ENCODE measurements at places on chromosomes 16 and 17.

DNA sequence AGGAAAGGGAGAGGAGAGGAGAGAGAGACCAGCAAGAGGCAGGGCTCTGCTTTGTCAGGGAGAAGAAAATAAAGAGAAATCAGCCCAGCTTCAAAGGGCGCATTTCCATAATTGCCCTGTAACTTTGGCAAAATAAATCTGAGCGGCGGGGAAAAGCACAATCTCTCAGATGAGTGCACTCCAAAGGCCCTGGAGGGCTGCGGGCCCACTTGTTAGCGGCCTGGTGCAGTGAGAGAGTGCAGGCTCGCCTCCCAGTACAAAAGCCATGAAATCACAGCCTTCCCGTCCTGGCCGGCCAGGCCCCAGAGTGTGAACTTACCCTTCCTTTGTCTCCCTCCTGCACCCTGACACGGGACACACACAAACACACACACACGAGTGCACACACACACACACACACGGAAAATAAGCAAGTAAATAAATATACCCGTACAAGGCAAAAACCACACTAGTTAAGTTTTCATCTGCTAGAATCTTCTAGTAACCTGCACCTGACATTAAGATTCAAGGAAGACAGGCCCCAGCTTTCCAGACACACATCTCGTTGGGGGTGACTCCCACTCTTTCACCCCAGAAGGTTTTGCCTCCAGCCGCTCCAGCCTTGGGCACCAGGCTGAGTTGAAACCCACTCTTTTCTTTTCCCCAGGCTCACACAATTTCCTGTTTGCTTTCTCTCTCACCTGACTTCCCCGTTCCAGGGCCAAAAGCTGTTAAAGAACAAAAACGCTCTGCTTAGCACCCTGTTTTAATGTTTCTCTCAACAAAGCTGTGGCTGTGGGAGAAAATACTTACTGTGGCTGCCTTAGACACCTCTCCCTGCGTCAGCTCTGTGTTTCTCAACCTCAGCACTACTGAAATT is 8.5 kb downstream of the IRX3 start:
- DNase-seq, result no peak

DNA sequence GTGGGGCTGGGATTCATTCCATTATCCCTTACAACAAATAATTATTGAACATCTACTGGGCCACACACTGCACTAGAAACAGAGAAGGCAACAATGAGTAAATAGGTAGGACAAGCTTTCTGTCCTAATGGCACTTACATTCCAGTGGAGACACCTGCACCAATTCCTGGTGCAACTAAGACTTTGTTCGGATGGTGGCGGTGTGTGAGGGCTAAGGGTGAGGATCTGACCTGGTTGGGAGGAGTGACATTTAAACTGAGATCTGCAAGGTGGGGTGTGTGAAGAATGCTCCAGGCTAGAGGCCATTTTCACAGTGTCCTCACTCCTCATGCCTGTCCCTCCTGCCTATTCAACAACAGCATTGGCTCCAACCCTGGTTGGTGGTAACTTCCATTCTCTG is 510.0 kb downstream of the XYLT1 start:
- DNase-seq, result no peak

DNA sequence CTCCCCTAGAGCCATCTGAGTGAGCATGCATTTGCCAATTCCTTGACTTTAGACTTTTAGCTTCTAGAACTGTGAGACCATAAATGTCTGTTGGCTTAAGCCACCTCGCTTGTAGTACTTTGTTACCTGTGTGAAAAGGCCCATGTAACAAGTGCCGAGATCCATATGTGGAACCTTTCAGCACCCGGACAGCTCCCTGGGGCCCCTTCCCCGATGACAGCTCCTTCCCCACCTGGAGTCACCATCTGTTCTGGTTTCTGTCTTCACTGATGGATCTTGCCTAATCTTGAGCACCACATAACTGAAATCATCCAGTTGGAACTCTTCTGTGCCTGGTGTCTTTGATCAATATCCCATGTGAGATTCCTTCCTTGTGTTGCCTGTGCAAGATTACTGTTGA is 78.9 kb upstream of the EEF2KMT start:
- no peak for DNase-seq

GRCh38 chr17:71252436-71252835 is 868.4 kb upstream of the SOX9 start:
- no peak for DNase-seq

DNA sequence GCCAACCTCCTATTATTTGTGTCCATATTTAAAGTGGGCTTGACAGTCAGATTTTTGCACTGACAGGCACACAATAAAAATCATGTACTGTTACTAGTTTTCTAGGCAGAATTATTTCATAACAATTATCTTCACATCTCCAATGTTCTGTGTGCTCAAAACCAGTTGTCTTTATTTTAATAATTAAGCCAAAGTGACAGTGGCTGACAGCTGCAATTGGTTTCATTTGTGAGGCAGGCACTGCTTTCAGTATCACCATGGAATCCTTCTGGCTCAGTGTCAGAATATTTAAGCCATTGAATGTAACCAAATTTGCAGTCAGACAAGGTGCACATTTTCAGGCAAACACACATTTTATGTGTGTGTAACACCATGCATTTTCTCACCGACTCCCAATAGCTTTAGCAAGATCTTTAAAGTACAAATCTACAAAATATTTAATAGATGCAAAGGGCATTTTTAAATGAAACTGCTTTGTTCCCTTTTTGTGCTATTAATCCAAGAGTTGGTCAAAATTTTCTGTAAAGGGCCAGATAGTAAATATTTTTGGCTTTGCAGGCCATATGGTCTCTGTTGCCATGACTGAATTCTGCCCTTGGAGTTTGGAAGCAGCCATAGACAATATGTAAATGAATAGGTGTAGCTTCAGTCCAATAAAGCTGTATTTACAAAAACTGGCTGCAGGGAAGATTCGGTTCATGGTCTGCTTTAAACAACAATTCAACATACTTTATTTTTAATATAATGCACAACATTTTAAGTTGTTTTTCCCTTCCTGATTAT is 486.0 kb downstream of the KCNJ2 start:
- DNase-seq, result no peak

DNA sequence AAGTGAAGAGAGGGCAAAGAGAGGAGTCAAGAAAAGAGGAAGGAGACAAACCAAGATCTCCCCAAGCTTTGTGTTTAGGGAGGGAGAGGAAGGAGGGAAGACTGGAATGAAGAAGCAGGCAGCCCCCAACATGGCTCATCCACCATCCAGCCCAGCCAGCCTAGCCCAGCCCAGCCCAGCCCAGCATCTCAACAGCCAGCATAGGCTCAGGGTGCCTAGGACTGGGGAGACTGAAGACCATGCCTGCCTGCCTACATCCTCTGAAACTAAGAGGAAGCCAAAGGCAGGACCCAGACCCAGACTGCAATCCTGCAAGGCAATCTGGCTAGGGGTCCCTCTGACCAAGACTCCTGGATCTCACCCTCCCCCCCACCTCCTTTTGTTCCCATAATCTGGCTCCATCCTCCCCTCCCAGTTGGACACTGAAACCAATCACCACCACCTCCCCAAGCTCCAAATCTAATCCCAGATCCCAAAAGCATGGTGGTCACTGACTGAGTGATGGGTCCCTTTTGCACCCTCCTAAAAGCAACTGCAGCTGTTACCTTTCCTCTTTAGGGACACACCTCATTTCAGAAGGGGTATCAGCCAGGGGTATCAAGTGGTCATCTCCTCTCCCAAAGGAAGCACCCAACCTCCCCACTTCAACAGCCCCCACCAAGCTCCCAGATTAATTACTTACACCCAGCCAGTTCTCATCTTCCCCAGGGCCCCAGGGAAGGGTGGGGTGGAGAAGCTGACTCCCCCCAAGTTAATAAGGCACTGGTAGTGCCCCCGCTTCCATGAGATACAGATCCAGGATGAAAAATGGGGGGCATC is 1.2 kb downstream of the HDAC5 start:
- DNase-seq, result no peak

GRCh38 chr17:80858301-80859001 is 133.2 kb upstream of the CHMP6 start:
- DNase-seq, result no peak

DNA sequence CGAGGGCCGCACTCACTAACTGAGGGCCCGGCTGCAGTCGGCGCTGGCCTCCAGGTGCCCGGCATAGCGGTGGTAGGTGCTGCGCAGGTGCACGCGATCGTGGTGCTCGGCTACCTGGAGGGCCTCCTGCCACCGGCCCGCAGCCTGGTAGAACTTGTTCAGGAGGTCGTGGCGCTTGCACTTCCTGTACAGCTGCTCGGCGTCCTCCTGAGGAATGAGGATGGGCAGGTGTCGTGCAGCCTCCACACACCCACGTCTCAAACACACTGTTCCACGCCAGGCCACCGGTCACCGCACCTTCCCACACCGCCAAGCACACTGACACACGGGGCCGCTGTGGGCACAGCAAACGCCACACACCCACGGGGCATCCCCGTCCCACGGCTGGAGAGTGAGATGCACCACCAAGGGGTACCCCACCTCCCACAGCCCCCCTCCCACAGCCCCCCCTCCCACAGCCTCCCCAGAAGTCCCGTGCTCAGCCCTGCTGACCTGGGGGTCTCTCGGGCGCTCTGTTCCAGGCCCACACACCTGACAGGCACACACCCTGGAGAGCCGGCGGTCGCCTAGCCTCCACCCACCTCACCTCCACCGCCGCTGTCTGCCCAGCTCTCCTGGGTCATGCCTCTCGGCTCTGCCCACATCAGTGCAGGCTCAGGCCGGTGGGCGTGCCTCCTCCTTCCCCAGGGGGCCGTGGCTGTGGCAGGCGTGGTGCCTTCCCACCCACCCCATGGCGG is 7.4 kb upstream of the TMEM204 start:
- DNase-seq, result no peak

GRCh38 chr16:23317266-23317661 is 15.2 kb downstream of the SCNN1B start:
- DNase-seq, result no peak

DNA sequence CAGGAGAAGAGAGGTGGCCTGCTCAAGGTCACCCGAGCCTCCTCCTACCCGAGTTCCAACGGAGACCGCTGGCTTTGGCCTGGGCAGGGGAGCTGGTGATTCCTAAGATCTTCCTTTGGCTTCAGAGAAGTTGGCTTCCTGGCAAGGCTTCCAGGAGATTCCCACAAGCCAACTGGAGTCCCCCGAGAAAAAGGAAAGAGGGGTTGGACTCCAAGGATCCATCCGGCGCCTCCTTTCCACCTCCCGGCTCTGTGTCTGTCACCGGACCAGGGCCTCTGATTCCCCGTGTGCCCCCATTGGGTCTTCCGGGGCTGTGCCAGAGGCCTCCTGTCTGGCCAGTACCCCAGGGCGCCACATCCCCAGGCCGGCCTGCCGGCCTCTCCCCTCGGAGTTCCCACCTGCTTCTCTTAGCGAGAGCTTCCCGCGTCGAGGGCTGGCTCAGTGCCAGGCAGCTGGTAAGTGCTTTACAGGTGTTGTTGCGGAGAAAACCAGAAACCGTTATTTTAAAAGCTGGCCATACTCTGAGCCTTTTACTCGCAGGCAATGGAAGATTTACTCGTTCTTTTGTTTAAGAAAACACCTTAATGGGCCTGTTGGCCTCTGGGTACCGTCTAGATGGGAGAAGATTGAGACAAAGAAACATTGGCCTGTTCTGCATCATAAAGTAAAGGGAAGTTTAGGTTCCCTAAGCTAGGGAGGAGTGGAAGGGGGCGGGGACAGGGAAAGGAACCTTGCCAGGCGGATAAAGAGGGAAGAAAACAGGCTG is 258.4 kb upstream of the SDK2 start:
- no peak for DNase-seq

DNA sequence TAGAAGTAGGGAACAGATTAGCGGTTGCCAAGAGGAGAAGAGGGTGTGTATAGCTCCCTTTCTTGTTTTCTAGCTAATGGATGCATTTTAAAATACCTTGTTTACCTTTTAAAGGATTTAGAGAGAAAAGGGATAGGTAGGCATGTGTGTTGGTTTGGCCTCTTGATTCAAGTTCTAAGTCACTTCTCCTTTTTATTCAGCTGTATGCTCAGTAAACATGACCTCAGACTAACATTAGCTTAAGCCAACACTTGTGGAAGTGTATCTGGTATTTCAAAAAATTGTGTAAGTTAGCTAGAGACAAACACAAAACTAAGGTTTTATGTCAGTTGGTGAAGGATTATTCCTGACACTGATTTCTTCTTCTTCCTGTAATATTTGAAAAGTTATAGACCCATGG is 204.1 kb upstream of the NOG start:
- no peak for DNase-seq

DNA sequence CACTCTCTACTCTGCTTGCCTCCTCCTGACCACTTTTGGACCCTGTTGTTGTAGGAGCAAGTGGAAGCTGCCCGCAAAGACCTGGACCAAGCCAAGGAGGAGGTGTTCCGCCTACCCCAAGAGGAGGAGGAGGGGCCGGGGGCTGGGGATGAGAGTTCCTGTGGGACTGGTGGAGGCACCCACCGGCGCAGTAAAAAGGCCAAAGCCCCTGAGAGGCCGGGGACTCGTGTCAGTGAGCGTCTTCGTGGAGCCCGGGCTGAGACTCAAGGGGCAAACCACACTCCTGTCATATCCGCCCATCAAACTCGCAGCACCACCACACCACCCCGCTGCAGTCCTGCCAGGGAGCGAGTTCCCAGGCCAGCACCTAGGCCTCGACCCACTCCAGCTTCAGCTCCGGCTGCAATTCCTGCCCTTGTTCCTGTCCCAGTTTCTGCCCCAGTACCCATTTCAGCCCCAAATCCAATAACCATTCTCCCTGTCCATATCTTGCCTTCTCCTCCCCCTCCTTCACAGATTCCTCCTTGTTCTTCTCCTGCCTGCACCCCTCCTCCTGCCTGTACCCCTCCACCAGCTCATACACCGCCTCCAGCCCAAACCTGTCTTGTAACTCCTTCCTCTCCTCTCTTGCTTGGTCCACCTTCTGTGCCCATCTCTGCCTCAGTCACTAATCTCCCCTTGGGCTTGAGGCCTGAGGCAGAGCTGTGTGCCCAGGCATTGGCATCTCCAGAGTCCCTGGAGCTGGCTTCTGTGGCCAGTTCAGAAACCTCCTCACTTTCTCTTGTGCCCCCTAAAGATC is 11.0 kb upstream of the PHKG2 start:
- DNase-seq, result no peak

GRCh38 chr16:969508-970385 is 1.0 kb downstream of the LMF1 start:
- DNase-seq, result no peak

GRCh38 chr16:34801875-34802274 is 1342.5 kb downstream of the TP53TG3F start:
- no peak for DNase-seq

DNA sequence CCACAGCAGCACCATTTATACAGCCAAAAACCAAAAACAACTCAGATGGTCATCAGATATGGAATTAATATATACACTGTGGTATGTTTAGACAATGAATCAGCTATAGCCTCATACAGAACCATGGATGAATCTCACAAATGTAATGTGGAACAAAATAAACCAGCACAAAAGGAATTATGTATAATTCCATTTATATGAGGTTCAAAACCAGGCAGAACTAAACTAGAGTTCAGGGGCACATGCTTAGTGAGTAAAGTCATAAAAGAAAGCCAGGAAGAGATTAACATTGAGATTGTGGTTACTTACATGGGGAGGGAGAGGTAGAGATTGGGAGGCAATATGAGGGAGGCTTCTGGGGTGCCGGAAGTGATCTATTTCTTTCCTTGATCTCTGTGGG is 231.1 kb downstream of the COPRS start:
- DNase-seq, result no peak

GRCh38 chr16:73669535-73670274 is 621.8 kb upstream of the ZFHX3 start:
- DNase-seq, result no peak

Measured in activated CD8-positive, alpha-beta memory T cell treated with anti-CD3 and anti-CD28 coated beads for 1 hour (primary cell).